Stimulated activated CD8-positive, alpha-beta memory T cell treated with anti-CD3 and anti-CD28 coated beads, Interleukin-7, amount 100 ng/mL, for 1 hour (primary cell): ENCODE measurements at places on chromosomes 2 and 18.

DNA sequence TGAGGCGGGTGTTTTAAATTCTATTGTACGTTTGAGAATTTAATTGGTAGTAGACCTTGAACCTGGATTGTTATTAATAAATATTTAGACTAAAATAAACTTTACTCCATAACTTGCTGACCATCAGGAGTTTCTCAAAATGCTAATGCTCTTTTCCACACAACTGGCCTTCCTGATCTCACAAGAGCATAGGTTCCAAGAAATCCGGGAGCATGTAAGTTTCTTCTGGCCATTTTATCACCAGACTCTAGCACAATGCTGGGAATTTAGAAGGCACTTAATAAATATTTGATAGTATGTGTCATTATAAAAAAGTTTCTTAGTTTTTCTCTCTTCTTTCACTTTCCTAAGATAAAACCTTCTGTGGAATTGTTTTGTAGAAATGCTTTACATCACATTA is 2047.1 kb downstream of the SUCLG1 start:
- DNase-seq = no peak

DNA sequence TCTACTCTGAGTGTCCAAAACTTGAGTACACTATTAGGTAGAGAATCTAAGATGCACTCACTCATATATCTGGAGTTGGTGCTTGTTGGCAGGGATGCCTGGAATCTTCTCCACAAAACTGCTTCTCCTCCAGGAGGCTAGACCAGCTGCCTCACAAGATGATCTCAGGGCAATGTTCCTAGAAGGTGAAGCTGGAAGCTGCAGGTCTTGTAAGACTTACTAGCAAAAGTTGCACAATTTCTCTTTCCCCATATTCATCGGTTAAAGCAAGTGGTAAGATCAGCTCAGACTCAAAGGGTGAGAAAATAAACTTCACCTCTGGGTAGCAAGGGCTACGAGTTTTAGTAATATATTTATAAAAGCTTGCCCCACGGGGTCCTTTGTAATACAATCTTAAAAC is 454.4 kb upstream of the ACVR2A start:
- DNase-seq = no peak

DNA sequence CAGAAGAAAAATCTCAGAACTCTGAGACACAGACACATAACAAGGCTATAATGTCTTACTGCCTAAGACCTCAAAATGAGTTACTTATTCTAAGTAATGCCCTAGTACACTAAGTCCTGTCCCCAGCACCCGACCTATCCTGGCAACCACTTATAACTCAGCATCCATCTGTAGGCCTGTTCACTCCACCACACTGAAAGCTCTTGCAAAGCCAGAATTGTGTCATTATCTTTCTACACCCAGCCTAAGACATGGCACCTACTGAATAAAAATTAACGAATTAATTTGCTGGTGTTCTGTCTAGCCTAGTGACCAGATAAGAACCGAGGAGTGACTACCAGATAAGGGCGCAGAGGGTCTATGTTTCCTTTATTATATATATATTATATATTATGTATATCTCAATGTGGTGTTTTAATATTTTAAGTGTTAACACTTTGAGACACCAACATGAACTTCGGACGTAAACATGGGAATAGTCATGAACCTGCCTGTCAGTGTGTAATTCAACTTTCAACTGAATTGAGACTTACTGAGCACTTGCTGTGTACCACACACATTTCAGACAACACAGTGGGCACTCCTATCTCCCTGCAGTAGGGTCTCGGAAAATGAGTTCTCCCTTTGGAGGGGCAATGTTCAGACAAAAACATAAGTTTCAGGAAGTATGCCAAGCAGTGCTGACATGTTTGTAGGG is 27.7 kb downstream of the TMEM131 start:
- DNase-seq = no peak

DNA sequence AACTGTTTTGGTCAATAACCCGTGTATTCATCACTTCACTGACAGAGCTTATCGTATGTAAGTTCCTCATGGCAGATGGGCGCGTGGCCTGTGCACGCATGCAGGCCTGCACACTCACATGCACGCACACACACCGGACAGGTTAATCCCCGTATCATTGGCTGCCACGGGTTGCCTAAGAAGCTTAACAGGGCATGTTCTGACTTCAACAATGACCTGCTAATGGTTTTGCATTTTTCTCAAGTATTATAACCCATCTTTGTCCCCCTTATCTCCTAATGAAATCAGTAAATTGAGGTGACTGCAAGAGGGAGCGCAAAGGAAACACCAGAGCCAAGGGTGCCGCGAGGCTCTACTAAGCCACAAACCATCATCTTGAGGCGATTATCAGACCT is 399.0 kb upstream of the ID2 start:
- DNase-seq = no peak

DNA sequence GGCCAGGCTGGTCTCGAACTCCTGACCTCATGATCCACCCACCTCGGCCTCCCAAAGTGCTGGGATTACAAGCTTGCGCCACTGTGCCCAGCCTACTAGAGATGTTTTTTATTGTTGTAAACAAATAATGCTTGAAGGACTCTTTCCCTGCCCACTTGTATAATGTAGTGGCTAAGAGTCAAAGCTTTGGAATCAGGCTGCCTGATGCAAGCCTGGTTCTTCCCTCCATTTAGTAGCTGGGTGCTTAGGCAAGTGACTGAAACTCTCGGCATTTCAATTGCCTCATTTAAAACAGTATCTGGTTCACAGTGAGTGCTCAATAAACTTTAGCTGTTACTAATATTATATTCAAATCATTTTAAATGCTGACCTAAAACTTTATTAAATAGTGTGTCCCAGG is 264.0 kb upstream of the FBXO11 start:
- DNase-seq = no peak

DNA sequence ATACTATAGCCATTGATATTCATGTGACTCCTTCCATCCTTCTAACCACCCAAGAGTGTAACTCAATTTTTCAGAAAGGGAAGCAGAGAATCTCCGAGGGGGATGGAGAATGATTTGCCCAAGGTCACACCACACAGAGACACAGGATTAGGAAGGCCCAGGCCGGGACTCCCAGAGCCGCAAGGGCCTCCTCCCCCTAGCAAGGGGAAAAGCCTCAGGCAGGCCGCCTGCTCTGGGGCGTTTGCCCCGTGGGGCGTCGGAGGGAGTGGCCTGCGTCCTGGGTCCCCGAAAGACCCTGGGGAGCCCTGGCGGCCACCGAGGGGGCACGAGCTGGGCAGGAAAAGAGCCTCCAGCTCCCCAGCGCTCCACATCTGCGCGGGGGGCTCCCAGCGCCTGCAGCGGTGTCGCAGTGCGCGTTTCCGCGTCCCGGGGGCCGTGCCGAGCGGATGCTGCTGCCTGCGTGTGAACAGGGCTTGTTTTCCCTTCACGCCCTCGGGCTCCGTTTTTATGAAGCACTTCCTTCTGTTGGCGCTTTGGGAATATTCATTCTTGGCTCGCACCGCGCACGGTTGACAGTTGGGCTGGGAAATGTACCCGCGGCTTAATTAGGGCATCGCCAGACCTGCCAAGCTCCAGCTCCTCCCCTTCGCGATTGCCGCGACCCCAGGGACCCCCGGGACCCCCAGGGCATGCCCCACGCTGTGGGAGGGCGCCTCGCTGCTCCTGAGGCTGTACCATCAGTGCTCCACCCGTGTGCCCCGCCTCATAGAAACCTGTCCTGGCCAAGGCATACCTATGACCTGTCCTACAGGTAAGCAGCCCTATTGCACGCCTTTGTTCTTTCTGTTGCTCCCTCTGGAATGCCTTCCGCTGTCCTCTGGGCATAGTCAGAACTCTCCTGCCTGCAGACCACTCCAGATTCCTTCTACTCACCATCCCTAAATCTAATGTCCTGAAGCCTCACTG is 158.9 kb upstream of the GLI2 start:
- DNase-seq = no peak

- DNase-seq = no peak
Observed at GRCh38 chr2:75146606-75147332, 52.6 kb downstream of the TACR1 start.

DNA sequence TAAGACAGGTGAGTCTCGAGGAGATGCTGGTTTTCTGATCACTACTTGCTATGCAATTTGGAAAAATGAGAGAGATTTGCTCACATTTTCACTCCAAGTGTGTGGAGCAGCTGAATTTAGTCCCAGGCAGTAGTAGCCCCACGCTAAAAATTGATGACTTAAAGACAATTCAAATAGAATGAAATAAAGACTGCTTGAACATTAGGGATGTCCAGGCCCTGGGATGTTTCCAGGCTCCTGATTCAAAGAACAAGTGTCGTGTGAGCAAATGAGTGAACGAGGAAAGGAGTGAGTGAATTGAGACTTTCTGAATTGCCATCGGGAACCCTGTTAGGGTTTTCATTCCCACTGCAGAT is 37.3 kb upstream of the MRPL19 start:
- DNase-seq = no peak

GRCh38 chr18:49399003-49399402 is 61.4 kb downstream of the DYM start:
- no peak for DNase-seq

- DNase-seq = no peak
Observed at GRCh38 chr2:195642679-195643068, 14.4 kb upstream of the SLC39A10 start.

- no peak for DNase-seq
Observed at GRCh38 chr2:138819964-138820363, 39.8 kb upstream of the NXPH2 start.

GRCh38 chr2:165632594-165632993 is 161.5 kb downstream of the GALNT3 start:
- DNase-seq = no peak

DNA sequence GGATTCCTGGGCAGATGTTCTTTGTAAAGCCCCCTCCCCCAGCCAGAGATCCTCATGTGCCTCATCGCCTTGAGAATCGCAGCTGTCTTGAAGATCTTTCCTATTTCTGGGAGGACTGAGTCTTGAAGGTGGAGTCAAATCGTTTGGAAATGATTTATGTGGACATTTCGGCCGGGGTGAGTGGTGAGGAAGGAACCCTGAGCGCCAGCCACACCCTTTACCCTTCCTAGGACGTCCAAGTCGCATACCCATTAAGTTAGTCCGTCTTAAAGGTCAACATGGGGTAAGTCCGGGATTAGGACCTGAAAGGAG is 84.9 kb upstream of the ZCCHC2 start:
- no peak for DNase-seq

- no peak for DNase-seq
Observed at GRCh38 chr2:68284896-68285295, 32.6 kb upstream of the PPP3R1 start.

DNA sequence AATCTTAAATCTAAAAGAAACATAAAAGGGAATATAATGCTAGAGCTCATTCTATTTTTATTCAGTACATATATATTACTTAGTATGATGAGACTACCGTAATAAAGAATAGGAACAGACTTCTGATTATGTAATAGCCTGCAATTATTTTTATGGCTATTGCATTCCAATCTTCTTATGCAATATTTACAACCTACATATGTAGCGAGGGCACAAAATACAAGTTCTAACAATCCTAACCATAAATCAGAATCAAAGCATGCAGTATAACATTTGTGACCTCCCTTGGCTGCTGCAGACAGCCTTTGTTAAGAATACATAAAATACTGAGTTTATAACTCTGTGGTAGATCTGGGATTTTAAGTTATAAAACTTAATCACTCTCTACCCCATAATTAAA is 177.6 kb downstream of the BABAM2 start:
- DNase-seq = no peak

- DNase-seq = no peak
Observed at GRCh38 chr2:105796131-105796638, 51.5 kb downstream of the NCK2 start.

DNA sequence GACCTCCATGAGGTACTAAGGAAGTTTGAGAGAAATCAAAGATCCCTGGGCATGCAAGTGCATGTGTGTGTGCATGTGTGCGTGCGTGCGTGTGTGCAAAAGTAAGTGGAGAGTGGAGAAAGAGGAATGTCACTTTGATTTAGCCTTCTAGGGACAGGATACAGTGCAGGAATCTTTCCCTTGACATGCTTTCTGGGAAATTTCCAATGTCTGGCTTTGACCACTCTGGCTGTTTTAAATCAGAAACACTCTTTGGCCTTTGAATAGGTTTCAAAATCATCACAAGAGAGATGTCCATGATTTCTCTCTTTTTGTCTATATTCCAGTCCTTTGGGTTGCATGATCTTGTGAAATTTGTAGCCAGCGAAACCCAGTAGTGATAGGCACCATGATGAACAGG is 162.0 kb downstream of the ALK start:
- no peak for DNase-seq

DNA sequence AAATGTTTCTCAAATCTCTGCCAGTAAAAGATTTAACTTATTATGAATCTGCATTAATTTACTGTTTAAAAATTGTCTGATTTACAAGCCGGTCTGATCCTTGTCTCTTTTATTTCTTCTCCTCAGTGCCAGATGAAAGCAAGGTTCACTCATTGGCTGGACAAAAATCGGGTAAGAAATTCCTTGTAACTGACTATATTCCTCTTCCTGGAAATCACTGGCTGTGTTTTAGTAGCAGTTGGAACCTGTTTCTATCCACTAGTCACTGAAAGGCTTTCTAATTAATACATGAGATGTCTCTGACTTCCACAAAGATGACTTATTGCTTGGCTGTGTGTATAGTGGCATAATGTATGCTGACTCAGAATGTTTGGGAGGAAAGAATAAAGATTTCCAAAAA is 436.6 kb upstream of the NRP2 start:
- no peak for DNase-seq

DNA sequence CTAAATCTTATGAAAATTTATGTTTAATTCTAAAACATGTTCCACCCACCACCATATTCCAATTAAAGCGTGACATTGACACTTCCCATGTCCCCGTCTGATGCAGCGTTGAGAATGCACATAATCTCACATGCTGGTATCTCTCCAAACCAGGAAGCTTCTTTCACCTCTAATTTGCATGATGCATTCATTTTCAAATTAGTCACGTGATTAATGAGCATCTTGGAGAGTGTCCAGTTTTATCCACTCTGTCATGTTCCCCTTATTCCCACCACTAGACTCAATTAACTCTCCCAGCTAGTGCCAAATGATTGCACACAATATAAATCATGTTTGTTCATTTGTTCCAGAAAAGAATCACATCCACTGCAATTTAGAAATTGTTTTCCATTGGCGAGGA is 105.8 kb downstream of the RIT2 start:
- no peak for DNase-seq

DNA sequence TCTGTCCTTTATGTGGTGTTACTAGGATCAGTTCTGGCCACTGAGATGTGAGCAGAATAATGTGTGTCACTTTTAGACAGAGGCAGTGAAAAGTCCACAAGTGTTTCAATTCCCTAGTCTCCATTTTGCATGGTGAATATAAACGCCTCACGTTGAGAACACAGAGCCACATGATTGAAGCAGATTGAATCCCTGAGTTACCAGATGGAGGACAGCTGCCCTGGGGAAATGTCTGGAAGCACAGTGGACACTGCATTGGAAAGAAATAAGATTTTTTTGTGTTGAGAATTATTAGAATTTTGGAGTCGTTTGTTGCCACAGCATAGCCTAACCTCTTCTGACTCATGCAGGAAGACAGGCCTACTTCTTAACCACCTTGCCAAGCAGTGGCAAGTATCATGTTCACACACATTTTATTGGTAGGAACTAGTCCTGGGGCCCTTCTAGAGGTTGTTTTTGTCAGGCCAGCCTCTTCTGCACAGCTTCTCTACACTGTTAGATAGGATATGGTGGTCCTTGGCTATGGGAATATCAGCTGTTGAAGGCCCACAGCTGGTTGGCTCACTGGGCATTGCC is 188.6 kb downstream of the TMEM182 start:
- DNase-seq = no peak
